ENCODE measurements at places on chromosomes 2 and 18. TPM values are rescaled to one million over a fixed set of nuclear protein-coding genes. Genes with fewer than 3 reads are reported as not detected.

YPEL5 gene
- total RNA-seq, result 57.4 TPM

FAM237A gene
- not detected for total RNA-seq

- no peaks in the 10 kb centered on the region for H3K27me3 ChIP-seq
- no peaks in the 10 kb centered on the region for H3K36me3 ChIP-seq
- DNase-seq, result no peak
These were observed 103.1 kb downstream of the MSTN start for GRCh38 chr2:189959450-189959849.

DNA sequence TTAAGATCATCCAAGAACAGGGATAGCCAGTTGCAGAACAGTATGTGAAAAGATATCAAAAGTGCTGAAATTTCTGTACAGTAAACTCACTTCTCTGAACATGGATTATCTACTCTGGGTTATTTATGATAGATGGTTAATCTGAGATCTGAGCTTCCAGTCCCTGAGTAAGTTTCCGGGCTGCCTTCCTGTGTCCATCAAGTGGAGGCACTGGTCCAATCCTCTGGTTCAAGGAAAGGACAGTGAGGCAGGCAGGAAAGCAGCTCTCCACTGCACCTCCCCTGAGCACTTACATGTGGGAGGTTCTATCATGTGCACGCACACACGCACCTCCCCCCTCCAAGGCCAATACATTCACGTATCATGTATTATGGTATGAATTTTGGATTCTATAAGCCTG lies 32.5 kb downstream of the GPR45 start:
- no peaks in the 10 kb centered on the region for H3K27me3 ChIP-seq
- no peaks in the 10 kb centered on the region for H3K4me1 ChIP-seq
- DNase-seq, result no peak

DNA sequence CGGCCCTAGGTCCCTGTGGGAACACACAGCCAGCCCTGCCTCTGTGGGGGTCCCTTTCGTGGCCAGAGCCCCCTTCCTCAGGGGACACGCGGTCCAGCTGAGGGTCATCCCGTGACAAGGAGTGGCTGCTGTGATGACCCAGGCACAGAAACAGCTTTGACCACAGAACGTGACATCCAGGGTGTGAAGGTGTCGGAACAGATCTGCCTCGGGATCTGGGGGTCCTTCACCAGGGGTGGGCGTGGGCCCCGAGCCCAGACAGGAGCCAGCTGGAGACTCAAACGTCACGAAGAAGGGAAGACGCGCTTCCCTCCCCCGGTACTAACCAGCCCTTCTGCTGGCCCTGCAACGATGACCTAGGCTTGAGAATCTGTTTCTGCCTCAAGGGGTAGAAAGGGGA lies 75.9 kb downstream of the NFATC1 start:
- DNase-seq, result no peak
- no peak overlapping the region for H3K4me3 ChIP-seq
- peaks cover 59% of the 10 kb centered on the region for H3K36me3 ChIP-seq
- H3K27ac ChIP-seq, result peak overlapping the region; percentile 18

Data from activated B cell treated with CpG ODN at 0.5 μM for 24 hours (primary cell).